AML-193 (cell line): ENCODE measurements at places on chromosomes 2 and 18.

DNA sequence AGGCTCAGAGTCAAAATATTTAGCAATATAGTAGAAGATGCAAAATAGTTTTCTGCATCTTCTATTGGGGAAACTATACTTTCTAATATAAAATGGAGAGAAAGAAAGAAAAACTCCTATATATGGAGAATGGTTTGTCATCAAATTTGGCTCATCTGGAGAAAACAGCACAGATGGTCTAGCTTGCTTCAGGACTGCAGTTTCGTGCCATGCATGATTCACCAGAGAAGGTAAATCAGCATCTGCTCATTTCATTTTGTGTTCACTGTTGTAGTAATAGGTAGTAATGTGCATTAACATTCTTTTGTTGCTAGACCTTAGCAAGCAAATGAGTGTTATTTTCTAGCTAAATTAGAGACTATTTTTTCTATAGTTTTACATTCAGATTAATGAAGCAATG is 179.0 kb downstream of the ASXL3 start:
- DNase-seq, result no peak

DNA sequence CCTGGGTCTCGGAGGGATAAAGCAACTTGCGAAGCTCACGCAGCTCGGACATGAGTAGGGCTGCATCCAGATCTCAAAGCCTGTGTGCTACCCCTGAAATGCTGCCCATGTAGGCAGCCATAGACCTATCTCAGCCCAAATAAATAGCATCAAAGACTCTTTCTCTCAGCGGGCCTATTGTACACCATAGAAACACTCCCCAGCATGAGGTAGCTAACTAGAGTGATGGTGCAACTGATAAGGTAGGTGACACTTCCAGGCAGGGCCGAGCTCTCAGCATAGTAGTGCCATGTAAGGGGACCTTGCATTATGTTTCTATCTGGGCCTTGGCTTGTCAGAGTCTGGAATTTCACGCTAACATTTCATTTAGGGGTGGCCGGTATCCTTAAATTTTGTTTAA is 52.4 kb downstream of the RABL2A start:
- DNase-seq, result no peak

GRCh38 chr2:236338495-236339184 is 74.4 kb upstream of the ASB18 start:
- no peak for DNase-seq

GRCh38 chr2:95316466-95317122 is 19.4 kb downstream of the KCNIP3 start:
- no peak for DNase-seq

DNA sequence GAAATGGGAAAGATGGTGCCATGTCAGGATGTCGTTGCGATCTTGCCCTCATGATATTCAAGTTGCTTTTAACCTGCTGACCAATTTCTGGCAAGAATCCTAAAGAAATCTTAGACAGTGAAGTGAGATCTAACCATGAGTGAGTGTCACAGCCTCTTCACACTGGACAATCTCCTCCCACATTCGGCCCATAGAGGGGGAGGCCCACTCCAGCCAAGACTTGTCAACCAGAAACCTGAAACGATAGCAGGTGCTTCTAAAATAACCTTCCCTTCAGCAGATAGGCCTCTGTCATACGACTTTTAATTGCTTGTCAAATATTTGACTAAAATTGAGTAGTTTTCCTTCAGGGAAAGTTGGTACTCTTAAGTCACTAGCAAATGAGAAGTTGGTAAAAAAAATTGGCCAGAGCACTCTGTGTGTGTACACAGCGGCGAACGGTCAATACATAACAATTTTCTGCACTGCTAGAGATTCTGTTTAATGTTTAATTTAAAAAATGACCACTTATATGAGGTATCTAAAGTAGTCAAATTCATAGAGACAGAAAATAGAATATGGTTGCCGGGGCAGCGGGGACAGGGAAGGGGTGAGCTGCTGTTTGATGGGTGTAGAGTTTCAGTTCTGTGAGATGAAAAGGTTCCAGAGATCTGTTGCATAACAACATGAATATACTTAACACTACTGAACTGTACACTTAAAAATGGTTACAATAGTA is 110.2 kb downstream of the VAPA start:
- DNase-seq, result no peak
